ENCODE measurements at places on chromosomes 16 and 17.

DNA sequence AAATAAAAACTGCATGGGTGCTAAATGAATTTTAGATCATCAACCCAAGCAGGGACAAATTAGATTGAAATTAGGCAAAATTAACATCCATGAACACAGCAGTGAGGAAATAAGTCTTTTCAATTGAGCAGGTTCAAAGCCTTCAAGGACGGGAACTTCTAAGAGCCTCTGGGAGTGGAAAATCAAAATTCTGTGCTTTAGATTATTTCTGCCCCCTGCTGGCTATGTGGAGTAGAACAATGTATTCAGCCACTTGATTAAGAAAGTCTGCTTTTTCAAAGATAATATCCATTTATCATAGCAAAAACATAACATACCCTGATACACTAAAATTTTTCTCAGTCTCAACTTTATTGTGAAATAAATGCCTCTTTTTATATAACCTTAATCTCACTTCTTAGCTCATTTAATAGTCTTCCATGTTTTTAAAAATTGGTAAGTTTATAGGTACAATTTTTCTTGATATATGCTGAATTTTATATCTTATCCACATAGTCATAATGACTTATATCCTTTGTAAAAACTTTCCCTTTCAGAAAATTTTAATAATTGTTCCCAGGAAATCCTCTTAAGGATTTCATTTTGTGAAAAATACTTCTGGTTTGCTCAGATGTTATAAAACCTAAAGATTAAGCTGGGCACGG, 28.1 kb upstream of the NOL11 start:
- peak; percentile 85 for DNase-seq

DNA sequence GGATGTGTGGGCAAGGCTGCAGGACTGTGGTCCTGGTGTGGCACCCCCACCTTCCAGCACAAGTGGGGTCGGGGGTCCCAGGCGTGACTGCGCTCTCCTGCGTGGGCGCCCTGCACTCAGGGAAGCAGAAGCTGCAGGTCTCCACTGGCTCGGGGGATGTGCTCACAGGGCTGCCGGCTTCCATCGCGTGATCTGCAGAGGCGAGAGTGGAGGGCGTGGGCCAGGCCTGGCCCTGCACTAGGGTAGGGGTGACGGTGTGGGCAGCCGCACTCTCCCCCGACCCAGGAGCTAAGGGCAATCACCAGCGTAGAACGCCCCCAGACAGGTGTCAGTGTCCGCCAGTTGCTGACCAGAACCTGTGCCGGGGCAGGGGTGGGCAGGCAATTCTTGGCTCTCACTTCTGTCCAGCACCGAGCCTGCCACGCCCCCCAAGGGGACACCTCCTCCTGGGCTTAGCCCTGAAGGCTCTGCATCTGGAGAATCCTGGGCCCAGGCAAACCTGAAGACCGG, 32.3 kb downstream of the TNFRSF13B start:
- no peak for DNase-seq

GRCh38 chr16:6375465-6376075, 957.1 kb upstream of the RBFOX1 start:
- DNase-seq = no peak

DNA sequence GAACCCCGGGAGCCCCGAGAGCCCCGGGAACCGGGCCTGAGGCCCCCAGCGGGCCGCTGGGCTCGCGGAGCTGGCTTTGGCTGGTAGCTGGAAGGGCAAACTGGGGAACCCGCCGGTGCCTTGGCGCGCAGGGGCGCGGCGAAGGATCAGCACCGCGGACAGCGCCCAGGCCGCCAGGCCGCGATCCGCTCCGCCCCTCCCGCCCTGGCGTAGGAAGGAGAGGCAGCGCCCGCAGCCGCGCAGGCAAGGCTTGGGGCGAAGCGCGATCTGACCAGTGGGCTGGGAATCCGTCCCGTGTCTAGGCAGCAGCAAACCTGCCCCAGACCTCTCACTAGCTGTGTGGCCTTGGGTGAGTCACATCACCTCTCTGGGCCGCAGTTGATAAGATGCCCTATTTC, 331 bp upstream of the CCDC92B start:
- peak; percentile 65 for DNase-seq

DNA sequence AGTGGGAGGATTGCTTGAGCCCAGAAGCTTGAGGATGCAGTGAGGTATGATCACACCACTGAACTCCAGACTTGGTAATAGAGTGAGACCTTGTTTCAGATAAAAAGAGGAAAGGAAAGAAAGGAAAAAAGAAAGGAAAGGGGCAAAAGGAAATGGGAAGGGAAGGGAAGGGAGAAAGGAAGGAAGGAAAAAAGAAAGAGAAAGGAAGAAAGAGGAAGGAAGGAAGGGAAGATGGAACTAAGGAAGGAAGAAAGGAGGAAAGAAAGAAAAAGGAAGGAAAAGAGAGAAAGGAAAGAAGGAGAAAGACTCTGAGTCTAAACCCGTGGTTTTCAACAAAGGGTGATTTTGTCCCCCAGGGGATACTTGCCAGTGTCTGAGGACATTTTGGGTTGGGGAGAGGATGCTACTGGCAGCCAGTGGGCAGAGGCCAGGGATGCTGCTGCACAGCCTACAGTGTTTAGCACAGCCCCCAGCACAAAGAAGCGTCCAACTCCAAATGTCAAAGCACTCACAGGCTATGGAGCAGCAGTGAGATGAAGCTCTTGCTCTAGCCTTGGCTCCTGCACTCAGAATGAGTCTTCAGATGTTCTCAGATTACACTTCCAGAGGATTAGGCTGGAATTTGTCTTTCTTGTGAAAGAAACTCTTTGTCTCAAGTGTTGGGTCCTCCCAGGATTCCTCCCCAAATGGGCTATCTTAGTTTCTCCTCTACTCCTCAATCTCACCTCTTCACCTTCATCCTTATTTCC, 64.2 kb downstream of the BMERB1 start:
- peak; percentile 71 for DNase-seq

- no peak for DNase-seq
Observed at GRCh38 chr16:89700649-89701424, 668 bp downstream of the SPATA2L start.

DNA sequence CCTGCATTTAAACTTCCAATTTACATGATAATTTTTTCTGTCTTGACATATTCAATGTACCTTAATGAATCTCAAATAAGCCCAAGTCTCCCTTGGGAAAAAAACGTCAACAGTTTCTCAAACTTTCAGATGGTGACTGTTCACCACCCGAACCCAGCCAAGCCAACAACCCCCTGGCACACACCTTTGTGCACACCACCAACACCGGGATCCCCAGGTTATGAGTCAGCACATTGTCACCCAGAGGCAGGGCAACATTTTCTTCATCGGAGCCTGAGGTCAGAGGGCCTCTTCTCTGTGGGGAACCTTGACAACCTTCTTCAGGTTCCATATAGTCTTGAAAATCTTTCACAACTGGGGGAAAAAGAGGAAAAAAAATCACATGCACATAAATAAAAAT, 15.5 kb downstream of the DYNC1LI2 start:
- DNase-seq = no peak

- DNase-seq = no peak
Observed at GRCh38 chr17:50699410-50699809, 8.3 kb downstream of the ANKRD40 start.

GRCh38 chr16:85857406-85857805, 41.6 kb upstream of the IRF8 start:
- DNase-seq = no peak

GRCh38 chr16:77459534-77460254, 24.9 kb upstream of the ADAMTS18 start:
- DNase-seq = no peak

Data from fibroblast of the aortic adventitia (primary cell).